GM23338 (cell line): ENCODE measurements at places on chromosomes 7 and 10.

- DNase-seq: no peak
Measured at GRCh38 chr10:37563715-37564108, 293.7 kb downstream of the ZNF248 start.

- DNase-seq: no peak
Measured at GRCh38 chr7:38190011-38190410, 12.0 kb downstream of the STARD3NL start.

DNA sequence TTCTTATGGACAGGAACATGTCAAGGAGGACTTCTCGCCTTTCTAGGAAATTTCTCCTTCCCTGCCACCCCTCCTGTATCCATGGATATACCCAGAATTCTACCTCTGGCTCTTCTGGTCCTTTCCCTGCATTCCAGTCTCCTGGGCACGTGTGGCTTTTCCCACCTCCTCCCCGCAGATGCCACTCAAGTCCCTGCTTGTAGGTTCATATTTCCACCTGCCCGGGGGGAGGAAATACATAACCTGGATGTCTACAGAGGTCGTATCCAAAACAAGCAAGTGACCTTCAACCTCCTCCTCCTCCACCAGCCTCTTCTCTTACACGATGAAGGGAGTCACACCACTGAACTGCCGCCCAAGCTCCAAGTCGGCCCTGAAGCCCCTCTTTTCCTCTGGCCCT lies 20.7 kb downstream of the FGFR2 start:
- no peak for DNase-seq

DNA sequence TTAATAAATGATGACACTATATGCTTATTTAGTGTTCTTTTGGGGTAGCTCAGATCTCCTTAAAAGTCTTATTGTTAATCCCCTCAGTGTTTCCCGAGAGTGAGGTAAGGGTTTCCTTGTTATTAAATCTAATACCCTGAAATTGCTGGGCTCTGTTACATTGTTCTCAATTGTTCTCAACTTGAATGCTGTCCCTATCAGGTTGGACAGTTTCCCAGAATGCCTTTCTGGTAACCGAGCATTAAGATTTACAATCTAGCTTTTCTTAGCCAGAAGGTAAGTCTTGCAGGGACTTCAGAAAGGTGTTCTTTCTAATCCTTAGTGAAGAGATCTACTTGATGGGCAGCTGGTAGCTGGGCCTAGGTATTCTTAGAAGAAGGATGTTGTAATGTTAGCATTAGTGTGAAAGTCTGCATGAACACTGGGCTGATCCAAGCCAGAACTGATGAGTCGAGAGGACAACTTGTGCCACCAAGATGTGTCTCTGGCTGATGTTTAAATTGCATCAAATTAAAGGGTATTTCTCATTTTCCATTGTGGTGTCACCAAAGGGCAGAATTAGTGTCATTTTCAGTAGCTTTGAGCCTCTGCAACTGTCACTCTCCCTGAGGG lies 89.9 kb downstream of the SND1 start:
- no peak for DNase-seq

GRCh38 chr7:116582806-116583444 lies 58.1 kb downstream of the CAV1 start:
- DNase-seq: no peak

GRCh38 chr10:12605580-12606405 lies 256.4 kb downstream of the CAMK1D start:
- DNase-seq: no peak

DNA sequence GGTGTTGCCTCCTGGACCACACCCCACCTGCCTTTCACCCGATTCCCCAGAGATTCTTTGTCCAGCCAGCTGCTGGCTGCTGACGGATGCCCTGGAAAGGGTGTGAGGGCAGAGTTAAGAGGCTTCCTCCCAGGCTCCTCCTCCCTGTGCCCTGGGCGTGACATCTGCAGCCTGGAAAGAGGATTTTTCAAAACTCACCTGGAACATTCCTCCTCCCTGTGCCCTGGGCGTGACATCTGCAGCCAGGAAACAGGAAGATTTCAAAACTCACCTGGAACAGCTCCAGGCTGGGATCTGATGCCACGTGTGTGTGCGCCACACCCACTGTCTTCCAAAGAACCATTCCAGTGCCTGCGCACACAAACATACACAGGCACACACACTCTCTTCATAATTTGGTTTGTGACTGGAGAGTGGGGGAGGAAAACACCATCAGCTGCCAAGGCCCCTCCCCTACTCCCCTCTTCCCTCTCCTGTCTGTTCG lies 5.2 kb downstream of the MARVELD1 start:
- peak; percentile 50 for DNase-seq

- DNase-seq: no peak
Measured at GRCh38 chr7:127715901-127716300, 63.9 kb downstream of the SND1 start.

DNA sequence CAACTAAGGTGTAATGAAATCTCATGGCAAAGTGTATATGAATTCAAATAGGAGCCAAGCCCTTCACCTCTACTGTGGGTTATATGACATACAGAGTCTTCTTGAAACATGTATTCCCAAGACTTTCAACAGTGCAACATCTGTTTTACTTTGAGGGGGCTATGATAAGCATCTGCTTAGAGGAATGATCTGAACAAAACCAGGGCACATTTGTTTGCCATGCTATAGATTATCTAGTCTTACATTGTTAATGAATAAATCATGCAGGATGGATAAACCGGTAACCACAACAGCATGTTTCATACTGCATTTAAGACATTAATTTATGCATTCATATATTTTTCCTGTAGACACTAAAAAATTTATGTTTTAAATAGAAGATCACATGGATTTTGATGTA lies 1021.9 kb downstream of the LRMDA start:
- DNase-seq: no peak

DNA sequence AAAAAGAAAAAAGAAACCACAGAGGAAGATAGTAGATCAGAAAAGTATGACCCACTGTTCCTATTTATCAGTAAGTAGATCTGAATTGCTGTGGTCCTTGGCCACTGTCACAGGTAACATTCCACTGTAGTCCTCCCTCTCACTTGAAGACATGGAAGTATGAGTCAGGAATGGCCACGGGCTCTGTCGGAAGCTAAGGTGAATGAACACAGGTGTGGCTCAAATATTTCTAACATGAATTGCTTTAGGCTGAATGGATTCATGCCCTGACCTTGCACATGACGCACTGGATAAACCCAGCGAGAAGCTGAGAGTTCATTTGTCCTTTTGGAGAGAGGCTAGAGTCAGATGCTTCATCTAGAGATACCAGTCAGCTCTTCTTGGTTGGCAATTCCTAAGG lies 224.5 kb upstream of the SP8 start:
- DNase-seq: no peak

DNA sequence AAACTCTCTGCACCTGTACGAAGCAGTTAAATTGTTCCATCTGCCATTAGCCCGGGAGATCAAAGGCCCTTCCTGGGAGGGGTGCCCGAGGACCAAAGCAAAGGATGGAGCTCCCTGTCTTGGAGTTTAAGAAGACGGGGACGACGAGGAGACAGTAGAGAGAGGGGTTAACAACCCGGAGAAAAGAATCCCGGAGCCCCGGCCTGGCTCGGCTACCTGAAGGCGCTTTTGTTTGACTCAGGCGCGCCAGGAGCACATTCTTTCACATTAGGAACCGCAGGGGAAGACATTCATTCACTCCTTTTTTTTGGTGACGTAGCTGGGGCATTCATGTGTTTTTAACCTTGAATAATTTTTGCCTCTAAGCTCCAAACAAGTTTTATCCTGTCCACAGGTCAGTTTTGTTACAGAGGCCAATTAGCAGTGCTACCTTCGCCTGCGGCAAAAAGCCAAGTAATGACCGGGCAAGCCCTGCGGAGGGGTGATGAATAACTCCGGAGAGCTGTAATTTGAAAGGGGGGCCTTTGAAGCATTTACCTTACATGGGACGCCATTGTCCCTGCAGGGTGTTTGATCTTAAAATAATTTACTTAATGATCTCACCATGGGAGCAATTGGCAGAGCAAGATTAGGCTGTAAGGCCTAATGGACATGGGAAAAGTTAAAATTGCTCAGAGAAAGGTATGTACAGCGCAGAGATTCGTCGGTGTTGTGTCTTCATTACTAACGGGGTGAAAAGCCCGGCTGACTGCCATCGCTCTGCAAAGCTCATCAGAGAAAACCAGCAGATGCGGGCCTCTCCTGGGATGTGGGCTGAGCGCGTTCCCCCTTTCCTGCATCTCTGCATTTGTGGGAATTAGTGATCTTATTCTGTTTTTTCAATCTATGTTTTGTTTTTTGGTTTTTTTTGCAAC lies 258.0 kb upstream of the SP4 start:
- peak; percentile 95 for DNase-seq

- DNase-seq: no peak
Measured at GRCh38 chr7:133315332-133316040, 62.6 kb downstream of the EXOC4 start.

GRCh38 chr10:126199221-126199998 lies 188.9 kb downstream of the ADAM12 start:
- DNase-seq: no peak

- peak; percentile 30 for DNase-seq
Measured at GRCh38 chr7:132580277-132580676, 4.0 kb upstream of the PLXNA4 start.

- DNase-seq: no peak
Measured at GRCh38 chr10:131061216-131061615, 250.3 kb downstream of the TCERG1L start.

DNA sequence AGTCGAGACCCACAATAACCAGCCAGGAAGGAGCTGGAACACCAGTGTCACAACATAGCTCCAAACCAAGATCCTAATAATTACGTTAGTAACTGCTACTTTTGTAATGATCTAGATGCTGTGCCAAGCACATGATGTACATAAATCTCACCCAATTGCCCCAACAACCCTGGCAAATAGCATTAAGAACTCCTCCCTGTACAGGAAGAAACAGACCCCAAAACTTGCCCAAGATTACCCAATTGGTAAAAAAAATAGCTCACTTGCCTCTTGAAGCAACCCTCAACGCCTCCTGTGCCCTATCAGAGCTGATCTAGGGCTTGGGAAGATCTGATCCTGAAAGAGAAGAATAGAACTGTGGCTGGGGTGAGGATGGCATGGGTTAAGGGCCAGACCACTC lies 628.7 kb upstream of the AUTS2 start:
- DNase-seq: no peak

DNA sequence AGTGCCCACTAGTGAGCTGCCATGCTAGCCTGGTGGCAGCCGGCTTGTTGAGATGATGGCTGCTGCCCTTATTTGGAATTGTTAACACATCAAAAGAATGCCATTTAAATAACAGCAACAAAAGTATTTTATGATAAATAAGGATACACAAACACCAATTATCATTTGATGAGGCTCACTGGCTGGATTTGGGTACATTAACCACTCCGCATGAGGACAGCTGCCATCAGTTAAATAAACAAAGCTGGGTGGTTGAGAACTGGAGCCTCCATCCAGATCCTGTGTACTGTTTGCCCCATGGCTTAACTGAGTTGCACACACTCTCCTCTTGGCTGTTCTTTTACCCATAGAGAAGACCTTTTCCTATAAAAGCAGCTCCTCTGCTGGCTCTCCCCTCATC lies 103.8 kb downstream of the RGS10 start:
- DNase-seq: no peak

DNA sequence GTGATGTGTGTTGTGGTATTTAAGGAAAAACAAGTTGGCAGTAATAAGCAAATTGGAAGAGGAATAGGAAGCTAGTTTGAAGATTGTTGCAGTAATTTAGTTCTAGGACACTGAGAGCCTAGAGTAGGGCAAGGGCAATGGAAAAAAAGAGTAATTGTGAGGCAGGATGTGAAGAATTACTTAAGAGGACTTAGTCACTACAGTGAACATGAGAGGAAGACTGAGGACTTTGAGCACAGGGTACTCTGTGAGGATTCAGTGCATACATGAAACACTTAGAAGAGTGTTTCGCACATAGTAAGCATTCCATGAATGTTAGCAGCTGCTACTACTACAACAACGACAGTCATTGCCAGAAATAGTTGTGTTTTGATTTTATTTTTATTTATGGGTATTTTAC lies 30.9 kb upstream of the DKK1 start:
- no peak for DNase-seq

- DNase-seq: no peak
Measured at GRCh38 chr10:60848126-60848525, 69.8 kb downstream of the CDK1 start.

DNA sequence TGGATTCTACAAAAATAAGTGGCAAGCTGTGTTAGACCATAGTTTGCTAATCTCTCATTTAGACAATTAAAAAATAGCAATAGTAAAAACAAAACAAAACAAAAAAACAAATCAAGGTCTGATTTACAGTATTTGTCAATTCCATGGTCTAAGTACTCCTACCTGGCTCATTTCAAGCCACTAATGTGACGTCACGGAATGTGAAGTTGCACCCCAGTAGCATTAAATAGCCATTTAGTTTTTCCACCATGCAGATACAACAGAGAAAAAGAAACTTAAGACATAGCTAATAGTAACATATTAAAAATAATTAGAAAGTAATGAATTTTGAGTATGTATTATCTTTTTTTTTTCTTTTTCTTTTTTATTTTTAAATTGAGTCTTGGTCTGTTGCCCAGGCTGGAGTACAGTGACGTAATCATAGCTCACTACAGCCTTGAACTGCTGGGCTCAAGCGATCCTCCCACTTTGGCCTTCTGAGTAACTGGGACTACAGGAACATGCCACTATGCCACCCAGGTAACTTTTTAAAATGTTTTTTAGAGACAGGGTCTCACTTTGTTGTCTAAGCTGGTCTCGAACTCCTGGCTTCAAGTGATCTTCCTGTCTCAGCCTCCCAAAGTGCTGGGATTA lies 101.2 kb downstream of the MKX start:
- no peak for DNase-seq

GRCh38 chr7:11228515-11228914 lies 254.8 kb downstream of the PHF14 start:
- DNase-seq: no peak

GRCh38 chr10:111076191-111076681 lies 593 bp upstream of the ADRA2A start:
- DNase-seq: peak; percentile 92

GRCh38 chr10:50369931-50370330 lies 118.6 kb upstream of the ASAH2 start:
- DNase-seq: no peak

DNA sequence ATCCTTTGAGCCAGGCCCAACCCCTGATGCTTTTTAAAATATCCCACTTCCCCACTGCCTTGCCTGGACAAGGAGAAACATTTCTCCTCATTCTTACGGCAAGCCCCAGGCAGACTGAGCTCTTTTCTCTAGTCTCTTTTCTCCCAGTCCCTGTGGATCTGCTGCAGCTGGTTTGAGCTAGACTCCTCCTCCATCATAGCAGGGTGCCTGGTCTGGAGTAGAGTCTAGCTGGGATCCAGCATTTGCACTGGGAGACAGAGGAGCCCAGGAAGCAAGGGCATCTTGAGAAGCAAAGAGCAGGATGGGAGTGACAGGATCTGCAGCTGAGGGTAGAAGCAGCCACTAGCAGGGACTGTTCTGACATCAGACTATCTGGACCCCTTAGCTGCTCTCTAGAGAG lies 562.3 kb upstream of the COBL start:
- DNase-seq: peak; percentile 5

- DNase-seq: peak; percentile 88
Measured at GRCh38 chr10:132387764-132388210, 9.2 kb upstream of the PWWP2B start.

- DNase-seq: no peak
Measured at GRCh38 chr10:100939763-100940344, 27.1 kb downstream of the SLF2 start.
